ENCODE measurements at places on chromosomes 16 and 17.

DNA sequence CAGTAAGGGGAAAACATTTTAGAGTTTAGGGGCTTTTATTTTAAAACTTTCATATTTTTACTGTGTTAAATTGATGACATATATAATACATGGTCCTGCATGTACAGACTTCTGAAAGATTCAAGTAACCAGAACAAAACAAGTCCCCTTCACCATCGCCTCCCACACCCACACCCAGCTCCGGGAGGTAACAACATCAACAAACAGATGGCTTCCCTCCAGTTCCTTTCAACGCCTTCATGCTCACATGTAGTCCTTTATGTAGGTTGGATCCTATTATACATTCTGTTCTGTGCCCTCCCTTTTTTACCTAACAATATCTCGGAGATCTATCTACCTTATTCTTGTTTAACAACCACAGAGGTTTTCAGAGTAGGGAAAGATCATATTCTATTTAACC, 30.5 kb downstream of the GINS3 start:
- no peak for DNase-seq

DNA sequence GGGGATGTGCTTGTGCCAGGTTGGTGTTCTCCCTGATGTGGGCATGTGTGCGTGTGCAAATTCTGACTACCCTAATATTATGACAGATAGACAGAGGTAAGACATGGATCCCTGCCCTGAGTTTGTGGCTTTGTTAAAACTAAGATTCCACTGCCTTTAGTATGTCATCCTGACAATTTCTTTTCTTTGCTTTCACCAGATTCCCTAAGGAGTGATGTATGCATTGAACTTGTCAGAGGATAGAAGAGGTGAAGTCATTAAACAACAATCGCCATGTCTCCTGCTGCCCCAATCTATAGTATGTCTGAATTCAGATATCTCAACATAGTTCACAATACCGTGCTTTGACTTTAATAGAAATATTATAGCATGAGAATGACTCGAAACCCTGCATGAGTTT, 137.1 kb upstream of the ELAC2 start:
- no peak for DNase-seq

- no peak for DNase-seq
Measured at GRCh38 chr17:12114686-12115418, 94.2 kb downstream of the MAP2K4 start.

GRCh38 chr16:74468807-74469525, 47.7 kb upstream of the CLEC18B start:
- no peak for DNase-seq

All from SHP77 (cell line).